ENCODE measurements at places on chromosomes 1 and 21. TPM values are rescaled to one million over a fixed set of nuclear protein-coding genes. Genes with fewer than 3 reads are reported as not detected.

TSPEAR gene
- polyA plus RNA-seq, result not detected

AIM2 gene
- polyA plus RNA-seq, result not detected

TTC39A gene
- polyA plus RNA-seq, result 7.5 TPM

GJC2 gene
- polyA plus RNA-seq, result 0.50 TPM

ILDR2 gene
- polyA plus RNA-seq, result not detected

SYNC gene
- polyA plus RNA-seq, result 36.8 TPM

CLCA4 gene
- 0.69 TPM for polyA plus RNA-seq

CHODL gene
- not detected for polyA plus RNA-seq

TINAGL1 gene
- polyA plus RNA-seq, result 158 TPM

SCMH1 gene
- 44.5 TPM for polyA plus RNA-seq

LYPLAL1 gene
- polyA plus RNA-seq, result 16.0 TPM

PGLYRP4 gene
- polyA plus RNA-seq, result not detected

SPRR1B gene
- 1.9 TPM for polyA plus RNA-seq

KMO gene
- polyA plus RNA-seq, result 1.3 TPM

RAP1GAP gene
- polyA plus RNA-seq, result 4.9 TPM

PFKFB2 gene
- polyA plus RNA-seq, result 6.0 TPM

MYCL gene
- 0.50 TPM for polyA plus RNA-seq

MAST2 gene
- polyA plus RNA-seq, result 68.5 TPM

SPRR1A gene
- polyA plus RNA-seq, result not detected

F5 gene
- polyA plus RNA-seq, result 1.0 TPM

FMO1 gene
- polyA plus RNA-seq, result 0.28 TPM

NBPF6 gene
- not detected for polyA plus RNA-seq

OR2T12 gene
- not detected for polyA plus RNA-seq

TNFSF4 gene
- polyA plus RNA-seq, result 2.5 TPM

SPRR3 gene
- 8.2 TPM for polyA plus RNA-seq

G0S2 gene
- 16.3 TPM for polyA plus RNA-seq

TMPRSS3 gene
- not detected for polyA plus RNA-seq

SLC16A4 gene
- polyA plus RNA-seq, result 11.5 TPM

SLAMF9 gene
- not detected for polyA plus RNA-seq

RHCE gene
- not detected for polyA plus RNA-seq

AKR7A2 gene
- polyA plus RNA-seq, result 31.4 TPM

PGLYRP3 gene
- not detected for polyA plus RNA-seq

OR6F1 gene
- not detected for polyA plus RNA-seq

FPGT gene
- polyA plus RNA-seq, result 6.1 TPM

BARHL2 gene
- not detected for polyA plus RNA-seq

OLFML3 gene
- polyA plus RNA-seq, result 17.3 TPM

RIPPLY3 gene
- 0.05 TPM for polyA plus RNA-seq

FMO2 gene
- 157 TPM for polyA plus RNA-seq

KLHL17 gene
- polyA plus RNA-seq, result 40.5 TPM

AMIGO1 gene
- 3.1 TPM for polyA plus RNA-seq

KDM5B gene
- 13.3 TPM for polyA plus RNA-seq

UCHL5 gene
- polyA plus RNA-seq, result 17.9 TPM

ABCG1 gene
- 4.8 TPM for polyA plus RNA-seq

PAPPA2 gene
- not detected for polyA plus RNA-seq

RPTN gene
- polyA plus RNA-seq, result not detected

PLA2G2E gene
- polyA plus RNA-seq, result not detected

Measured in aorta (tissue), 5 donors.